ENCODE measurements at places on chromosomes 1 and 21.

DNA sequence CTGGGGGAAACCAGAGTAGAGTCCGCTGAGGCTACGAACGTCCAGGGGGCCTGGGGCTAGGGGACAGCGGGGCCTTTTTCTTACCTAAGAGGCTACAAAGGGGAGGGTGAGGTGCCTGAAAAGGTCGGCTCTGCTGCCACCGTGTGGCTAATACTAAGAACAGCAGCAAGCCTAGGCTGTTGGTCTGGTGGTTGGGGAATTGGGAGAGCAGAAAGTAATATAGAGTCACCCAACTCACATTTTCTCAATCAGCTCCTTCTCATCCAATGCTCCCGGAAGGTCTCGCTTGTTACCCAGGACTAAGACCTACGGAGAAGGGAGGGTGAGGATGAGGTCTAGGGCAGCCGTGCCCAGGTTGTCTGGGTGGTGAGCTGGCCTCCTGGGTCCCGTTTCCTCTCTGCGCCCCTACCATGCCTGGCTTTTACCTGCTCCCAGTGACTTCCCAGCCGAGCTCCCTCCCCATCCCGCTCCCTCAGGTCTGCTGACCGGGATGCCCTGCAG is 9.3 kb downstream of the ARL8A start:
- DNase-seq = peak; percentile 40

DNA sequence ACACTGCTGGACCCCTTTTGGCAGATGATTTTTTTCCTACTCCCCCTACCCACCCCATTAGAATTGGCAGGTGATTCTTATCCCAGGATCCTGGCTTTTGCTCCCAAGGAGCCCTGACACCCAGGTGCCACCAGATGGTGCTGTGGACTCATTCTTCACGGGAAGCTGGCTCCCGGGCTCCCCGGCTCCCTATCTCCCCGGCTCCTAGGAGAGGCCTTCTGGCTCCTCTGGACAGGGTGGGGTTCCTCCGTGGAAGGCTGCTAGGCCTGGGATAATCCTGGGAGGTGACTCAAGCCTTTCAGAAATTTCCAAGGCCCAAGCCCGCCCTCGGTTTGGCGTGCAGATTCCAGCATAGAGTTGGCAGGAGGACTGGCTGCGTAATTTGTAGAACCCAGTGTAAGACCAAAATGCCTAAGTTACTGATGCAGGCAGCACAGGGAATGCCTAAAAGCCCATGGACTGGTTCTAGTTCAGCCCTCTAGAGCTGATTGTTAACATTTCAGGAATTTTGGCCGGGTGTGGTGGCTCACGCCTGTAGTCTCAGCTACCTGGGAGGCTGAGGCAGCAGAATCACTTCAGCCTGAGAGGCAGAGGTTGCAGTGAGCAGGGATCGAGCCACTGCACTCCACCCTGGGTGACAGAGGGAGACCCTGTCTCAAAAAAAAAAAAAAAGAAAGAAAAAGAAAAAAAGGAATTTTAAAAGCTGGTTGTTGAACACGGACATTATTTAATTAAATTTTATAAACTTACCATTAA is 6.8 kb upstream of the BSDC1 start:
- peak; percentile 51 for DNase-seq

- no peak for DNase-seq
Observed at GRCh38 chr1:89312572-89312971, 39.9 kb upstream of the GBP5 start.

GRCh38 chr1:25502957-25503356 is 40.4 kb upstream of the LDLRAP1 start:
- no peak for DNase-seq

DNA sequence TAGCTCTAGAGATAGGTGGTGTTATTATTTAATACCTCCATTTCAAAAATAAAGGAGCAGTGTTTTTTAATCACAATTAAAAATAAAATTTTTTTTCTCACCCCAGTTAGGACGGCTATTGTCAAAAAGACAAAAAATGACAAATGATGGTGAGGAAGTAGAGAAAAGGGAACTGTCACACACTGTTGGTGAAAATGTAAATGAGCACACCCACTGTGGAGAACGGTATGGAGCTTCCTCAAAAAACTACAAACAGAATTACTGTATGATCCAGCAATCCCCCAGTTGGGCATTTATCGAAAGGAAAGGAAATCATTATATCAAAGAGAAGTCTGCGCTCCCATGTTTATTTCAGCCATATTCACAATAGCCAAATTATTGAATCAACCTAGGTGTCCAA is 148.7 kb upstream of the NR5A2 start:
- no peak for DNase-seq

DNA sequence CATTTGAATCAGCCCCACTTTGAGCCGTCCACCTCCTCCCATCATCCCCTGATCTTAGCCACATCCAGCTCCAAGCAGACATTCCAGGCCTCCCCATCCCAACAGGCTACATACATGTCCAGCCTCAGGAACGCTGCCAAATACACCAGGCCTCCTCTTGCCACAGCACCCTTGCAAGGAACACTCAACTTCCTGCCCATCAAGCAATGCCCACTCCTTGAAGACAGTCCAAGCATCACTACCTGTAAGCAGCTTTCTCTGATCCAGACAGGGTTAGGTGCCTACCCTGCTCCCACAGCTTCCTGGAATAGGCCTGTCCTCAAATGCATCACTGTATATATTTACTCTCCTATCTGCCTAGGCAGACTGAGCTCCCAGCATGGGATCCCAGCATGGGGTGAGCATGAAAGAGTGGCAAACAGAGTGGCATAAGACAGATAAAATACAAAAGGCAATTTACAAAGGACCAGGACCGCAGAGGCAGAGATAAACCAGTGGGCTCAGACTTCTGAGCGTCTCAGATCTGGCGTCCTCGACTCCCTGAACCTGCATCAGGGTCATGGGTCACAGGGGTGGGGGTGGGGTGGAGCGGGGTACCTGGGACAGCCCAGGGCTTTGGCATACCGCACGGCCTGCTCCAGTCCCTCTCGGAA is 816 bp downstream of the HYI start:
- DNase-seq = no peak

- DNase-seq = no peak
Observed at GRCh38 chr1:176692431-176692830, 229.5 kb downstream of the PAPPA2 start.

GRCh38 chr1:161020509-161021164 is at the start of gene F11R:
Gene F11R (minus strand): TSS chr1:161021152. CDS start chr1:161021073, 79 bp downstream.
- DNase-seq = no peak

- no peak for DNase-seq
Observed at GRCh38 chr1:234750922-234751627, 141.1 kb upstream of the IRF2BP2 start.

GRCh38 chr1:212073490-212073889 is 37.9 kb downstream of the DTL start:
- DNase-seq = no peak

GRCh38 chr21:35484851-35485250 is 435.7 kb upstream of the RUNX1 start:
- DNase-seq = no peak

- DNase-seq = no peak
Observed at GRCh38 chr1:17573518-17574041, 34.1 kb downstream of the ARHGEF10L start.

GRCh38 chr1:42962641-42963377 is 4.1 kb upstream of the SLC2A1 start:
- DNase-seq = no peak

GRCh38 chr1:97006044-97006661 is 284.6 kb downstream of the PTBP2 start:
- DNase-seq = no peak

Data from activated B cell treated with CpG ODN at 0.5 μM for 24 hours (primary cell).